ENCODE measurements at places on chromosomes 3 and 15. TPM values are rescaled to one million over a fixed set of nuclear protein-coding genes. Genes with fewer than 3 reads are reported as not detected.

ACVR2B gene
- 6.4 TPM for total RNA-seq

SPINT1 gene
- total RNA-seq: 330 TPM

CAMKV gene
- 0.30 TPM for total RNA-seq

RASL12 gene
- total RNA-seq: 3.1 TPM

CKMT1B gene
- 227 TPM for total RNA-seq

MESP2 gene
- total RNA-seq: 5.4 TPM

ADGRG7 gene
- total RNA-seq: 3.2 TPM

KNL1 gene
- 8.5 TPM for total RNA-seq

CFAP100 gene
- total RNA-seq: not detected

FGF7 gene
- total RNA-seq: 13.3 TPM

SNX22 gene
- total RNA-seq: 0.29 TPM

COL6A5 gene
- total RNA-seq: 0.15 TPM

GRK7 gene
- total RNA-seq: not detected

OR5H14 gene
- total RNA-seq: not detected

RHOV gene
- 14.9 TPM for total RNA-seq

ACAN gene
- 0.17 TPM for total RNA-seq

CCR2 gene
- 1.5 TPM for total RNA-seq

C15orf61 gene
- 5.4 TPM for total RNA-seq

MUSTN1 gene
- 1.5 TPM for total RNA-seq

PODXL2 gene
- total RNA-seq: 12.1 TPM

GASK1A gene
- 1.3 TPM for total RNA-seq

CFAP44 gene
- 8.5 TPM for total RNA-seq

CLDN18 gene
- 0.11 TPM for total RNA-seq

ZBED2 gene
- total RNA-seq: not detected

DUOX2 gene
- 40.0 TPM for total RNA-seq

IL17RD gene
- 2.0 TPM for total RNA-seq

LNP1 gene
- 0.74 TPM for total RNA-seq

FANCD2OS gene
- not detected for total RNA-seq

TRH gene
- not detected for total RNA-seq

Measured in colonic mucosa (tissue), 4 donors.